Stimulated activated CD4-positive, alpha-beta T cell treated with anti-CD3 and anti-CD28 coated beads, Interleukin-4, amount 100 ng/mL, for 4 hours (primary cell): ENCODE measurements at places on chromosomes 6 and 20.

GRCh38 chr6:15755526-15755925, 92.7 kb upstream of the DTNBP1 start:
- DNase-seq, result no peak

DNA sequence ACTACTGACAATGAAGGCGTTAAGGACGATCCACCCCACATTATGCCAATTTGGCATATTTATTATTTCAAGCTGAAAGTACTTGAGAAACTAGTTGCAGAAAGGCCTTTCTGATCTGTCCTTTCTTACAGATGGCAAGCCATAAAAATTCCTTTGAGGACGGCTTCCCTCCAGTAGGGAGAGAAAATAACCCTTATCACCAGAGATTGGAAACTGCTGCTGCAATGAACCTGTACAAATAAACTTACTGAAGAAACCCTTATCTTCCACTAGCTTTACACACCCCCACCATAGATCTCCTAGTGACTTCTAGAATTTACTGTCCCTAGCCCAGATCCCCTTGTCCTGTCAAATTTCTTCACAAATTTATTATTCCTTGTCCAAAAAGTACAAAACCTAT, 105.2 kb downstream of the MAP7 start:
- DNase-seq, result no peak

DNA sequence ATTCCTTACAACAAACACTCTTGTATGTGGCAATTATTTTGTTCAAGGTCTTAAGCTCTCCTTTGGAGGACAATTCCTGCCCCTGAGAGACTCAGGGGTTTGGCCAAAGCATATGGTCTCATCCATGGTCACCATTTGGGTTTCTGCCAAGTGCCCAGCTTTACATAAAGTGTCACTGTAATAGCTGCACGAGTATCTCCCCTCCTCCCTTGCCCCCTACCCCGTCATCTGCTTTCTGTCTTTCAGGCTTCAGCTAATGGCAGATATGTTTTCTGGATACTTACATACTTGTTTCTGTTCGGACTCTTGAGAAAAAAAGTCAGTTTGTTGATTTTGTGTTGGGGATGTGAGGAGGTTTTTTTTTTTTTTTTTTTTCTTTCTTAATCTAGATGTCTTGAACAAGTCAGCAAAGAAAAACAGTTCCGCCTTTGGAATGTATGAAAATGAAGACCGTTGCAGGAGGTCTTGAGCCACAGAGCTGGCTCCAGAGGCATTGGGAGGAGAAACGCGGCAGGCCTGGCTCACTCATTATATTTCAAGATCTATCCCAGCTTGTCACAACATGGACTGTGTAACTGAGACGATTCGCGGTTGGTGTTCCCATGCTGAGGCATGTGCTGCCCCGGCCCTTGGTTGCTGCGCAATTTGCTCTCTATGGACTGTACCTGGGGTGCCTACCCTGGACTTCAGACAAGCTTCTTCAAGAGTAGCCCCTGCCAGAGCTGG, 32.6 kb upstream of the STX16 start:
- DNase-seq, result no peak

DNA sequence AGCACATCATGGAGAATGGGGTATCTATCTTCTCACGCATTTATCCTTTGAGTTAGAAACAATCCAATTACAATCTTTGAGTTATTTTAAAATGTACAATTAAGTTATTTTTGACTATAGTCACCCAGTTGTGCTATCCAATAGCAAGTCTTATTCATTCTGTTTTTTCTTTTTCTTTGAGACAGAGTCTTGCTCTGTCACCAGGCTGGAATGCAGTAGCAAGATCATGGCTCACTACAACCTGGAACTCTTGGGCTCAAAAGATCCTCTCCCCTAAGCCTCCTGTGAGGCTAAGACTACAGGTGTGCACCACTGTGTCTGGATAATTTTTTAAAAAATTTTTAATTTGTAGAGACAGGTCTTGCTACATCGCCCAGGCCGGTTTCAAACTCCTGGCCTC, 201.5 kb upstream of the ZNF217 start:
- DNase-seq, result no peak

DNA sequence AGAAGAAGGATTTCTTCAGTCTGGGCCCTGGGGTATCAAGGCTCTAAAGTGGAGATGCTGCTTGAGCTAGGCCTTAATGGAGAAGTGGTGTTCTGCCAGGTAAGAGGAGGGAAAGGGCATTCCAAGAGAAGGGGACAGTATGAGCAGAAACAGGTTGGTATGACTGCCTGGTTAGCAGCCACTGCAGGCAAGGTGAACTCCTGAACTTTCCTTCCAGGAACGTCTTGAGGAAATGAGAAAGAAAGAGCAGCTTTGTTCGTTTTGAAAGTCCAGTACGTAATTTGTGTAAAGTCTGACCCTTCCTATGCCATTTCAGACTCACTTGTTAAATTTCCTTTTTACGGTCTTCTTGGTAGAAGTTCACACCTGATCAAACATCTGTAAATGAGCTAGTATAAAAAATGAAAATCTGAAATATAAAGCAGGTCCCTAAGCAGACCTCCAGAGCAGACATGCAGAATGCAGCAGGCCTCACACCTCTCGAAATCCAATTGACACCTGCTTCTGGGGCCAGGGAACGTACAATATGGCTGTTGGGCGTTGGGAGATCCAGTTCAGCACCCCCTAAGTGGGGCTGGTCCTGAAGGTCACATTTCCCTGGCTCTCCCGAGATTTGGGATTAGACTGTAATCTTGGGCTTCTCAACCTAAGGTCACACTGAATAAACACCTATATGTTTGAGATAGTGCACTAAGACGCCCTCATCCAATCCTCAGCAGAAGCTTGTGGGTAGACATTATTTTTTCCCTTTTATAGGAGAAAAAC, 33.6 kb downstream of the MYLK4 start:
- no peak for DNase-seq

GRCh38 chr6:53802582-53802981, 7.8 kb downstream of the LRRC1 start:
- no peak for DNase-seq

DNA sequence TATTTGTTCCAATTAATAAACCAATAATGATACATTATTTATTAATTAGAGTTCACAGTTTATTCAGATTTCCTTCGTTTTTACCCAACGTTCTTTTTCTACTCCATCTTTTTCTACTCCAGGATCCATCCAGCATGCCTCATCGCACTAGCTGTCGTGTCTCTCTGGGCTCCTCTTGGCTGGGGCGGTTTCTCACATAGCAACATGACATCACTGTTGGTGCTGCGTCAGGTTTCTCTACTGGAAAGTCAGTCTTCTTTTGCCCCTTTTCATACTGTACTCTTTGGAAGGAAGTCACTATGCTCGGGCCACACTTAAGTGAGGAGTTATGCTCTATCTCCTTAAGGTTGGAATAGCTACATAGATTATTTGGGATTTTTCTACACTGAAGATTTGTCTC, 13.7 kb upstream of the SOX12 start:
- no peak for DNase-seq

DNA sequence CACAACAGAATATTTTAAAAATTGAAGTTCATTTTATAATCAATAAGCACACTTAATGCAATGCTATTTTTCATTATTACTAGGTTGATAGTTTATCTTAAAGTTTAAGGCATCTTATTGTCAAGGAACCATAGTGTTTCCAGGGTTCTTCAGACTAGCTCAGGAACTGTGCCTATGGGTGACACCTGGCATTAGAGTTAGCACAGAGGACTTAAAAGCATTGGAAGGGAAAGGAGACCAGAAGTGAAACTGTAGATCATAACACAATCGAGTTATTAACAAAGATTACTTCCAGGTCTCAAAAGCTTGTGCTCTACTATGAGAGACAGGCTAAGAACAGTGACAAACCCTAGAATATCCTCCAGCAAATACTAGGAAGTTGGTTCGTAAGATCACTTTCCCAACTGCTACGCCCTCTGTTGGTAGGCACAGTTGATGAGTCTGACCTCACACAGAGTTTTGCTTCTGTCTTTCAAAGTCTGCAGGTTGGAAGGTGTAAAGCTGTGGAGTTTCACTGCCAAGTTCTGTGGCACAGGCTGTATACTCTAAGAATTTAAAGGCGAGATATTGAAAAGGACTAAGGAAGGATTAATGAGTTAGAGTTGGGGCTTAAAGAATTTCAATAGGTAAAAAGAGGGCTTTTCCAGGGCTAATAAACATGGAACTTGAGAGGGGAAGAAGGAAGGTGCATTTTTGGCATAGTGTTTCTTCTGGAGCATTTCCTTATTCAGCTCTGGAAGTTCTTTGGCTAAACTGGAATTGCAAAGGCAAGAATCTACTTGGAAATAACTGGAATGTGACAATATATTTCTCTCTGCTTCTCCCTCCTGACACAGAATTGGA, 531.3 kb upstream of the JAG1 start:
- no peak for DNase-seq

DNA sequence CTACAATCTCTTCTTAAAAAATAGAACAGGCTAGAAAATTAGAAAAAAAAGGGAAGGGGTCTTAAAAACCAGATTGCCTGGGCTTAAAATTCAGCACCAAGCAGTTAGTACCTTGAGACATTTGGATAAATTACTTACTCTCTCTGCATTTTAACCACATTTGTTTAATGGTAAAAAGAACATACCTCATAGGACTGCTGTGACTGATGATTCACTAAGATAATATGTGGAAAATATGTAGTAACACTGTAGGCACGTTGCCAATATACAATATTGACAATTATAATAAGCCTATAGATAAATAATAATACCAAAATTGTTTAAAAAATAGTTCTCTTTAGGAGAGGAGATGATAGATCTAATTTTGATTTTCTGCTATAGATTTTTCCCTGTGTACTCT, 750.4 kb downstream of the TENT5A start:
- DNase-seq, result no peak

DNA sequence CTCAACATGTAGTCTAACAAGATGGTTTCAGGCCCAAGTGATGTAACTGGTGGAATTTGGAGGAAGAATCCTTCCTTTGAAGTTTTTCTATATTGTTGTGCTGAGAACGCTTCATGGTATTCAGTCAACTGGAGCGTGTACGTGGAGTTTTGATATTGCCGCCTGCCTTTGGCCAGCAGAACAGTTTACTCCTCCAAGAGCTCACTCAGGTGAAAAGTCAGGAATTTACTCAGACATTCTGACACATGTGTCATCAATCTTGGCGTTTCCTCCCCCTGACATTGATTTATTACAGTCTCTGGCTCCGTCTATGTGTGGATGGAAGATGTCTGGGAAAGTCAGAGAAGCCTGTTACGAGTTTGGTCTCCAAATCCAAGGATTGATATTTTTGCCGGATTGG, 19.0 kb upstream of the TGM2 start:
- no peak for DNase-seq
